ENCODE measurements at places on chromosomes 12 and 14.

DNA sequence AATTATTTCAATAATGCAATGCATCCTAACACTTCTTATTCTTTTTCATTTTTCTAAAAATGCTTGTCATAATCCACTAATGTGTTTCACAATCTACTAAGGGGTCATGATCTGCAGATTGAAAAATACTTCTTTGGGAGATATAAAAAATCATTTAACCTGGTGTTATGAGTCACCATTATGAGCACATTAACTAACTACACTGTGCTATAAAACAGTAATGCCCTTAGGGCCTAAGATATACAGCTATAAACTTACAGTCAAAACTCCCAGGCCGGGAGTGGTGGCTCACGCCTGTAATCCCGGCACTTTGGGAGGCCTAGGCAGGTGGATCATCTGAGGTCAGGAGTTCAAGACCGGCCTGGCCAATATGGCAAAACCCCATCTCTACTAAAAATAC lies 14.2 kb downstream of the ATXN2 start:
- no peak for DNase-seq

GRCh38 chr14:103101257-103101962 lies 6.9 kb downstream of the EXOC3L4 start:
- no peak for DNase-seq

GRCh38 chr12:21665816-21666215 lies 8.2 kb upstream of the LDHB start:
- DNase-seq: no peak

- DNase-seq: no peak
These were observed 114.3 kb downstream of the SLC15A5 start for GRCh38 chr12:16163146-16163545.

DNA sequence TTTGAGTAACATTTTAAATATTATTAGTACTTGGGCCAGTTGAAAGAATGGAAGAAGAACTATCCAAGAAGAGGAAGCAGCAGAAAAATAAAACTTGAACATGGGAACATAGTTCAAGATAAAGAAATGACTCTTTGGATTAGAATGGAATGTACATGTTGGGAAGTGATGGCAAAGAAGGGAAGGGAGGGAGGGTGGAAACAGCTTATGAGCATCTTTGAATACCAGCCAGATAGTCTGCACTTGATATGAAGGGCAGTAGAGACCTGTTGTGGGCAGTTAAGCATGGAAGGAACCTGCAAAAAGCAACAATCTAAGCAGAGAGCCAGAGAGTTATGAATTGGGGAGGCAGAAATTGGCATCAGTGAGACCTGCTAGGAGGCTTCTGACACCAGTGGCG lies 10.0 kb upstream of the IL22 start:
- DNase-seq: no peak

DNA sequence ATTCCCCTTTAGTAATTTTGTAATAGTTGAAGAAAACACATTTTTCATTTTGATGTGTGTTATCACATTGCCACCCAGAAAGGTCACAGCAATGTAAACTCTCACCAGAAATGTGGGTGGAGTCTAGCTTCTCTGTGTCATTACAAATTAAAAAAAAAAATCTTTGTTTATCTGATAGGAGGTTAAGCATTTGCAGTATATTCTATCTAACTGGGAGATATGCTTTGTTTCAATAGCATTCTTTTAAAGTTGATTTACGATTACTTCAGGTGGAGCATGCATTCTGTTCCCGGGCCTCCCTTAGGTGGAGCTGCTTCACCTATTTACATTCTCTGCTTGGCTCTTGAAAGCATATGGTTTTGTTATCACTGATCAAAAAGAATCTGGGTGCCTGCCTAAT lies 7.8 kb downstream of the ADIPOR2 start:
- DNase-seq: no peak

DNA sequence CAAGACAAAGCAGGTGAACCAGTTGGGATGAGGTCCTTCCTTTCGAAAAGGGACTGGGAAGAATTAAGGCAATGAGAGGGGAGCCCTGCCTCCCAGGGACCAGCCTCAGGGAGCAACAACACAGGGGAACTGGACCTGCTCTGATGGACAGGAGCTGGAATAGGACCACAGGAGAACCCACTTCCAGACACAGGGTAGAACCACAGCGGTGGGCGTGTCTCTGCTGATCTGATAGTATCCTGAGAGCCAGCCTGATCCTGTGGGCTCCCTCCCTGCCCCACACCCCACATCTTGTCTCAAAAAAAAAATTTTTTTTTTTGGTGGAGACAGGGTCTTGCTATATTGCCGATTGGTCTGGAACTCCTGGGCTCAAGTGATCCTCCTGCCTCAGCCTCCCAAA lies 13.6 kb upstream of the PLEK2 start:
- no peak for DNase-seq

GRCh38 chr12:88334271-88334670 lies 192.2 kb downstream of the TMTC3 start:
- no peak for DNase-seq

DNA sequence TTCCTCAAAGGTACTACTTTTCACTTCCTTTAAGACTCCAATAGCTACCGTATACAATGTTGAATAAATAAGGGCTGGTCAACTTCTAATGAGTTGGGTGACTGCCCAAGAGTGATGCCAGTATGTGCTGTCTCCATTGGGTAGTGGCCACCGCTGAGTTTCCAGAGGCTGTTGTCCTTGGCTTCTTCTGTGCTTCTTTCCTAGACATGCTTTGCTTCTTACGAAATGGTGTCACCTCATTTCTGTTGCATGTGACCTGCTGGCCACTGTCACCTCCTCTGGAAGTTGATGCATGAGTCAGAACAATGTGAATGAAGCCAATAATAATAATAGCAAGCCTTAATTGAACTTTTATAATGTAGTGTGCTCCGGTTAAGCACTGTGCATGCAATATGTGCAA lies 7.5 kb upstream of the NID2 start:
- no peak for DNase-seq

GRCh38 chr12:98821232-98821631 lies 176.1 kb downstream of the APAF1 start:
- no peak for DNase-seq

- DNase-seq: no peak
These were observed 61.0 kb downstream of the KIF26A start for GRCh38 chr14:104199266-104199895.

DNA sequence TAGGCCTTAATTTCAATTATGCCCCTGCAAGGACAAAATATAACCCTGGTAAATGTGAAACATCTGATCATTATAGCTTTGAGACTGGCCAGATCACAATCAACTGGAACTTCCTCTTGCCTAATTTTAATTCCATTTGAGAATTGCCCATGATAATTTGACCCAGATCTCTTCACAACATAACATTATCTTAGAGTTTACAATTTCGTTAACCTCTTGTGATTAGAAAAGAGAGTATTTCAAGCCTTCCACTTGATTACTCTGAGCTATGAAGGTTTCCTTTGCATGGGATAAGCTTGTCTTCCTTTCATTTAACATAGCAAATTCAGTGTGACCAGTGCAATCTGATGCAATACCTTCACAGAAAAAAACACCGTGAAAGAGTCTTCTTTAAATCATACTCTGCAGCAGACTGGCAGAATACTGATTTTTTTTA lies 143.6 kb downstream of the DUSP6 start:
- DNase-seq: no peak

DNA sequence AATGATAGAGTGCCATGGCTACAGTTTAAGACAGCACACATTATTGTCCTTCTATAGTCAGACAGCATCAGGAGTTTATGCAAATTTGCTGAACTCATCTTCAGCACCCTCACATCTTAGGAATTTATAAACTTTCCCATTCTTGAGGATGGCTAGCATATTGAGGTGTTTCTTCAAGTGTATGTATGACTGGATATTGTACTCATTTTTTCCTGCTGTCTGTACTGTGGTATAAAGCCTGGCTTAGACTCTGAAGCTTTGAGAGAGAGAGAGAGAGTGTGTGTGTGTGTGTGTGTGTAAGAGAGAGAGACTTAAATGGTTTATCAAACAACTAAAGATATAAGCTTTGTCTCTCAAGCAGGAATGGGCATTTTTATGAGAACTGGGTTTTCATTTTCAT lies 161.6 kb downstream of the PIK3C2G start:
- DNase-seq: no peak

GRCh38 chr12:25126101-25126500 lies 68.9 kb downstream of the DNAI7 start:
- DNase-seq: no peak

GRCh38 chr12:42912367-42912766 lies 322.8 kb upstream of the PRICKLE1 start:
- no peak for DNase-seq

- no peak for DNase-seq
These were observed 75.0 kb downstream of the EP400 start for GRCh38 chr12:132024758-132025157.

- DNase-seq: no peak
These were observed 648 bp upstream of the AKAP5 start for GRCh38 chr14:64464651-64465050.

- DNase-seq: no peak
These were observed 351.1 kb upstream of the FLRT2 start for GRCh38 chr14:85178864-85179263.

DNA sequence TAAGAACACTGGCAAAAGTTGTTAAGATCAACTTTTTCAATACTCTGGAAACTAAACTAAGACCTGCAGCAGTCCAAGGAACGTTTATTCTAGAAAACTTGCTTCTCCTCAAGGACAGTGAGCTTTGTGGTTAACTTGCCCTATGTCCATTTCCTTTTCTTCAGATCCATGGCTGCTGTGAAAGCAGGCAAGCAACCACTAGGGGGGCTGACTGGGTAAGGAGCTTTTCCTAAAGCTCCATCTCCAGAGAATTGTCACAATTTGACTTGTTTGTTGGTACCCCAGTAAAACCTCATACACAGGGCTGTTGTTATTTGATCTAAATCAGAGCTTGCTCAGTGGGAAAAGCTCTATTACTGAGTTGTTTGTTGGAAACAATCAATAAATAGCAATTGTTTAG lies 10.1 kb upstream of the RPL10L start:
- DNase-seq: no peak

GRCh38 chr14:77364146-77364545 lies 12.7 kb downstream of the TMED8 start:
- no peak for DNase-seq

DNA sequence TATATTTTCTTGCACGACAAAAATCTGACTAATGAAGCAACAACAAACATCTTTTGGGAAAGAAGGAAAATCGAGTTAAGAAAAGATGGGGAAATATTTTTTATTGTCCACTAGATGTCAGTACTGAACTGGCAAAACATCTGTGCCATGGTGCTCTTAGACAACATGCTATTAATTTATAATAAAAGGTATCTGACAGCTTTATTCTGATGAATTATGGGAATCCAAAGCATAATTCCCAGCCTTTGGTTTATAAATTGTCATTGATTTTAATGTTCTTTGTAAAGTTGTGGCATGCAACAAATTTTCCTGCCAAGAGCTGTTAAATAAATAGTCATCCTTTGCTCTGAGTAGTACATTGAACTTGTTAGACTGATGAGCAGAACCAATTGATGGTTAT lies 231.2 kb downstream of the ETNK1 start:
- DNase-seq: peak; percentile 77

DNA sequence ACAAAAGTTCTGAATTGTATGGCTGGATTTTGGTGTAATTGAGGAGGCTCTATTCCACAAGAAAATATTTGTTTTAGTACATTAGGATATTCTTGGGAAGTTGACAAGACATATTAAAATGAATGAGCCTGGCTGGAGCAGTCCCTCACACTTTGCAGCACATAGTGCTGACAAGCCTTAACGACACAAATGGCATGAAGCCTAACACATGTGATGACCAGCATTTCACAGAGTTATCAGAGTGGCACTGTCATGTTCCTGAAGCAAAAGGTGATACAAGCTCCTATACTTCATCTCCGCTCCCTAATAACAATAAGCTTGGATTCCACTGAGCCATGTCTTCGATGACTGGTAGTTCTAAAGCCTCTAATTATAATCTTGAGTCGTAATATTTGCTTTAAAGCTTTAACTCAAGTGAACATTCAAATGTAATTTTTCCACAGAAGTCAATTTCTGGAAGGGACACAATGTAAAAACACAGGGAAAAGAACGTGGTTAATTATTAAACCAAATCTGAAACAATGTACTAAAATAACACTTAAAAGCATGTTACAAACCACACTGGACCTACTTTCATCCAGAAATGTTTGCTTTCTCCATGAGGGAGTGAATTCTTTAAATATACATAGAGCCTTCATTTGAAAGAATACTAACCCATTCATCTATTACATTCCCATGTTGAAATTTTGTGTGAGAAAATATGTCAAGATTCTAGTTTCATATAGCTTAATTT lies 49.6 kb downstream of the GRIP1 start:
- DNase-seq: no peak

DNA sequence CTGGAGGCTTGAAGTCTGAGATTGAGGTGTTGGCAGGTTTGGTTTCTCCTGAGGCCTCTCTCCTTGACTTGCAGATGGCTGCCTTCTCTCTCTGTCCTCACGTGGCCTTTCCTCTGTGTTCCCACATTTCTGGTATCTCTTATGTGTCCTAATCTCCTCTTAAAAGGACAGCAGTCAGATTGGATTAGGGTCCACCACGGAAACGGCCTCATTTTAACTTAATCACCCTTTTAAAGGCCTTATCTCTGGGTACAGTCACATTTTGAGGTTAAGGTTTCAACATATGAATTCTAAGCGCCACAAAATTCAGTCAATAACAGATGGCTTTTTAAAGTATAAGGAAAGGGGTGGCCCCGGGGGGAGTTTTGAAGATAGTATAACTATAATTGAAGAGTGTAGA lies 33.5 kb downstream of the UNC79 start:
- DNase-seq: no peak

GRCh38 chr14:104305511-104306449 lies 167.4 kb downstream of the KIF26A start:
- DNase-seq: no peak

DNA sequence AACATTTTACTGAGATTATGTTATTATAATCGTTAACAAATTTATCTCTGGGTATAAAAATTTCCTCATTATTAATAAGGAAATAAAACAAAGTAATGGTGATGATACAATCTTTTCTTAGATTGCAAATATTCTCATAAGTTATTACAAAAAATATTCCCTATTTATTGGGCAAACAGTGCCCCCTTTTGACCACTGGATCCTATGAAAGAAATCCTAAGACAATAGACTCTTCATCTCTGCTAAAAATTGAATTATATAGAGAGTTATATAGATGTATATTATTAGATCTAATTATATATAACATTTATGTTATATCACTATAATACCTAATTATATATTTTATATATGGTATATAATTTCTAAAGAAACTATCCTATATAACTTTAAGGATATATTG lies 94.2 kb upstream of the FGD4 start:
- DNase-seq: peak; percentile 32
